ENCODE measurements at places on chromosomes 5 and 9.

- DNase-seq = no peak
These were observed 35.5 kb downstream of the OLFML2A start for GRCh38 chr9:124812441-124812876.

GRCh38 chr5:129098488-129099183 is 4.1 kb downstream of the ISOC1 start:
- no peak for DNase-seq

DNA sequence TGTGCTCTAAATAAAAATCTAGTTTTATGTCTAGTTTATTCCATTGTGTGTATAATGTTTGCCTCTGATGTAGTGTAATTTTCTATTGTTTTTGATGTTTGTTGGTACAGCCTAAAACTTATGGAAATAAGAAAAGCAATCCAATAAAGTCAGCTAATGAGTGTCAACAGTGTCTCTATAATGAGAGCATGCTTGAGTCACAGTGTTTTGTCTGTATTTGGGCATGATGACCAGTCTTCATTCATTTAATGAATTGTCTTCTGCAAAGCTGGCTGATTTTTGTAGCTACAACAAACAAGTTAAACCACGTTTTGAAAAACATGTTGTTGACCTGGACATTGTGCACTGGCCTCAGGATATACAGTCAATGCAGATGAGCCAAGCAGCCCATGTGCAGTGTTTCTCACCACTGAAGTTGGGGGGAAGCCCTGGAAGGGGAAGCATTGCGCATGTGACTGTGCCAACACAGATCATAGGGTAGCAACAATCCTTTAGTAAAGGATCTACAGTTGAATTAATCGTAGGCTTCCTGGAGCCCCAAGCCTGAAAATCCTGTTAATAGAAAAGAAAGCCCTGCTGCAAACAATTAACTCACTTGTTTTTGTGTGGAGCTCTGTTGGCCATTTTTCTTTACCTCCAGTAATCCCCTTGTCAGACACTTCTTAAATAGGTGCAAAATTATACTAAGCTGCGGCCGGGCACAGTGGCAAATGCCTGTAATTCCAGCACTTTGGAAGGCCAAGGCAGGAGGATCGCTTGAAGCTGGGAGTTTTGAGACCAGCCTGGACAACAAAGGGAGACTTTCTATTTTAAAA is 88.0 kb downstream of the INIP start:
- DNase-seq = no peak

- no peak for DNase-seq
These were observed 818.5 kb downstream of the SEMA5A start for GRCh38 chr5:8727396-8727795.

DNA sequence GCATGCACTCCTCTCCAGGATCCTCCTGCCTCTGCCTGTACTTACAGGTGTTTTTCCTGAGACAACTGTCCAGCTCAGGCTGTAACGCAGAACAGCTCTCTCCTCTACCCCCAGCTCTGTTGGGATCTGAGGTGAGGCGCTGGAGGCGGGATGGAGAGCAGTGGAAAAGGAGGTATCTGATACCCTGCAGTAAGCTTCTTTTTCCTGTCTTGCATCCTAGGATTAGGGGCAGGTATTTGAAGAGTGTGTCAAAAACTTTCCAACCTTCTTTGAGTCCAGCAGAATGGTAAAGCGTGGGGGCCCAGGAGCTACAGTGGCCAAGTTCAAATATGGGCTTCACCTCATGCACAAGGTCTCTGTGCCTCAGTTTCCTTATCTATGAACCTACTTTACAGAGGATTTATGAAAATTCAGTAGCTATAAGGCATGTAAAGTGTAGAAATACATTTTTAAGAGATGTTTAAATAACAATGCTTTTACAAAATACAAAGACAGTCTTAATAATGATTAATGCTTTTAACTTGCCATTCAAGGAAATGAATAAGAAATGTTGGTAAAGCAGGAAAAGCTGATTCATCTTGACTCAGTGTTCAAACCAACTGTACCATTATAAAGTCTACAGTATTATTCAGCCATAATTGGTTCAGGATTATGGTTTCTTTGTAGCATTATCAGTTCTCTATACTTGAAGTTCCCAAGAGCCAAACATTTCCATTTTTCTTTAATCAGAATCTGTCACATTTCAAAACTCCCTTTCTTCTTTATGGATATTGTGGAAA is 26.1 kb downstream of the MAP1B start:
- no peak for DNase-seq

GRCh38 chr9:129840034-129840433 is 4.8 kb downstream of the USP20 start:
- peak; percentile 11 for DNase-seq

DNA sequence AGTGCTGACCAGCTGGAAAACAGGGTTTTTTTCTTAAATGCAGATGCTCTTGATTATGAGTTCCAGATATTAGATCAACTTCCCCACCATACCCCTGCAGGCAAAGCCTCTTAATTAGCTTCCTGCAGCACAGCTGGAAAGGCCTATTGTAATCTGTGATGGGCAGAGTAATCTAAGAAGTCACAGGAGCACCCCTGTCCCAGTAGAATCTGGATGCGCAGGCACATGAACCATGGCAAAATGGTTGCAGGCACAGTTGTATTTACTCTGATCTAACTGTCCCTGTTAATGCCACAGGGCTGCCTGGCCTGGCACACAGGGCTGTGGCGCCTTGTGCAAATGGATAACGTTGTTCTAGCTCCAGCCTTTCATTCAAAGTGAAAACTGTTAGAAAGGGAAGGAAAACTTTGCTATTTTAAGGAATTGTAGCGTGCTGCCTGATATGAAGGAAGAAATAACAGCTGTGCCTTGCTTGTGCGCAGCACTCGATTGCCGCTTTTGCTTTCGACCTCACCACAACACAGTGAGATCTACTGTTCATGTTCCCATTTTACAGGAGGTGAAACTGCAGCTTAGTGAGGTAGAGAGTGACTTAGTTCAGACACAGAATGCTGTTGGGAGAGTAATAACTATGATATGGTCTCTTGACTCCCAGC is 2.3 kb downstream of the TGFBI start:
- no peak for DNase-seq

- DNase-seq = no peak
These were observed 83.1 kb upstream of the SMIM32 start for GRCh38 chr5:136276087-136276486.

- DNase-seq = no peak
These were observed 1495.6 kb upstream of the CDH6 start for GRCh38 chr5:29697785-29698414.

Data from effector CD4-positive, alpha-beta T cell (primary cell).